Epithelial cell of alveolus of lung (primary cell): ENCODE measurements at places on chromosomes 1 and 21. TPM values are rescaled to one million over a fixed set of nuclear protein-coding genes. Genes with fewer than 3 reads are reported as not detected.

The DENND2C gene
- 0.08 and 1.2 TPM in 2 replicates for total RNA-seq

The CFHR2 gene
- total RNA-seq = not detected in 2 replicates

The PPCS gene
- total RNA-seq = 45.9 and 66.8 TPM in 2 replicates

The LCE1B gene
- not detected in 2 replicates for total RNA-seq

The KCNH1 gene
- total RNA-seq = 0.78 TPM in 1 of 2 replicates, not detected in the other

The KRTAP21-2 gene
- total RNA-seq = not detected in 2 replicates

The RGS8 gene
- not detected in 2 replicates for total RNA-seq
